ENCODE measurements at places on chromosomes 11 and 22.

DNA sequence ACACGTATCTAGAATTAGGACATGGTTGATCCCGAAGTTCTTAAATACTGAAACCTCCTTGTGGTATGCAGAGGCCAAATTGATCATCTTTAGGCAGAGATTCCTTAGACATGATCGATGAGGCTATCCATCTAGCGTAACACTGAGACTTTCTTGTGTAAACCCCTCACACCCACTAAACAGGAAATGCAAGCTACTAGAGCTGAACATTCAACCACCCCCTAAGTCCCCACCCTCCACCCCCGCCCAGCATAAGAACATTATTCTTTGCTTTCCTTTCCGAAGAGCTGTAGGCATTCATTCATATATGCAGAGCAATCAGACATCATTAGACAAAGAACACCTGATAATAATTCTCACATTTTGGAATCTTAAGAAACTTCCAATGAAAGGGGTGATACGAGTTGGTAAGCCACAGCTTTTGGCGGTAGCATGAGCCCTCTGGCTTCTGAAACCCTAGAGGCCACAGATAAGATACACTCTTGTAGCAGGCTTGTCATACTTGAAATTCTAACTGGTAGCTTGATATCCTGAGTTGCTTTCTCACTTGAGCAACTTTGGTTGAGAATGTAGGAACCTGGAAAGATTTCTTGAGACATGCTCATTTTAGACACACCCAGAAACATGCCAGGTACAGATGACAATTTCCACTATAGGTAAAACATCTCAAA lies 42.2 kb downstream of the FLI1 start:
- no peak for DNase-seq

DNA sequence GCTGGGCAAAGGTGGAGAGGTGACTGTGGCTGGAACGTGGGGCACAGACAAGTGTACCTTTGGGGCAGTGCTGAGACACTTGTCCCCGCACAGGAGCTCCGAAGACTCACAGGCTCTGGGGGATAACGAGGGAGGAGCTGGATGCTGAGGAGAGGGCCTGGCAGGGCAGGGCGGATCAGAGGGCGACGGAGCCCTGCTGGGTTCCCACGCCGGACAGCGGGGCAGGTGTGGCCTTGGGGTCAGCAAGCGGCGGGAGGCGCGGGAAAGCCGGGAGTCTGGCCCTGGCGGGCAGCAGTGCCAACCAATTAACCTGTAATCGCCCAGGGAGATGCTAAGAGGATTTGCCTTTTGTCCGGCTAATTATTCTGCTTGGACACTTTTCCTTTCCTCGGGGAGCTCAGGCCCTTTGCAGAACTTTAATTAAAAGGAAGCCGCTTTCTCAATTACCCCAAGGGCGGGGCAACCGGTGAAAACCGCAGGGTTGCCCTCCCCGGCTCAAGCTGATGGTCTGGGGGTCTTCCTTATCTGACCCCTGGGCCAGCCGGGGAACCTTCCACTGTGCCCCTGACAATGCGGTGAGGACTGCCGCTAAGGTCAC lies 71.5 kb downstream of the WNT7B start:
- no peak for DNase-seq

DNA sequence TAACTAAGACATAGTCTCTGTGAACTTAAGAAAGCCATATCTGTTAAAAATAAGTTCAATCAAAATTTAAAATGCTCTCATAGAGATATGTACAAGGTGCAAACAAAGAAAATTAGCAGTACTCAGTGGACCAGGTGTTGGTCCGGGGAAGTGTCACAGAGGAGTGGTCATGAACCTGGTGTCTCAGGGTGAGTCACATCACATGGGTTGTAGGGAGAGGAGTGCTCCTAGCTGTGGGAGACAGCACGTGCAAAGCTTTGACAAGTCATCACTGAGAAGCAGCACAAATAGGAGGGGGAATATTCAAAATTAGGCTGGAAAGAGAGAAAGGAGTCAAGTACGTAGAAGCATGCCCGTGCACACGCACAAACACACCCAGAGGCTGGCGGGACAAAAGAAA lies 438.1 kb downstream of the NTM start:
- no peak for DNase-seq

DNA sequence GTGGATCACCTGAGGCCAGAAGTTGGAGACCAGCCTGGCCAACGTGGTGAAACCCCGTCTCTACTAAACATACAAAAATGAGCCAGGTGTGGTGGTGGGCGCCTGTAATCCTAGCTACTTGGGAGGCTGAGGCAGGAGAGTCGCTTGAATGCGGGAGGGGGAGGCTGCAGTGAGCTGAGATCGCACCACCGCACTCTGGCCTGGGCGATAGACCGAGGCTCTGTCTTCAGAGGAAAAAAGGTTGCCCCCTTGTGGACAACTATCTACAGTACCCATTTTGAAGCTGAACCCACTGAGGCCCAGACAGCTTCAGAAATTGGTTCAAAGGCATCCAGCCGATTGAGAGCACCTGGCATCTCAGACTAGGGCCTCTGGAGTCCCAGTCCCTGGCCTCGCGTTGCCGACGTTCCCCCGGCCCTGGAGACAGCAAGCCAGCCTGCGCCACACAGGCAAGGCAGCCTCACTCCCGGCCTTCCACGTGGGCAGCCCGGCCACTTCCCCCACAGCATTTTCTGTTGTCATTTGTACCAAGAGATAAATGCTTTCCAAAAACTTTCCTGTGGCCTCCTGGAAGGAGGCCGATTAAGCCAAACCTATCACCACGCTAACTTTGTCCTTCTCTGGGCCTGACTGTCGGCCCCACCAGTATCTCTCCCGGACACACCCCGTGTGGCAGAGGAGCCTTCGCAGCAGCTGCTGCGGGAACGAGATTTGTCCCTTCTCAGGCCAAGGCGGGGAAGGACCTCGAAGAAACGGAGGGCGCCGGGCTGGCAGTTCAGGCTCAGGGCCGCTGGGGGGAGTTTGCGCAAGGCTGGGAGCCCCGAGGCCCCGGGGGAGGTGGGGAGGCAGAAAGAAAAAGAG lies 82.8 kb downstream of the FLI1 start:
- DNase-seq = no peak

DNA sequence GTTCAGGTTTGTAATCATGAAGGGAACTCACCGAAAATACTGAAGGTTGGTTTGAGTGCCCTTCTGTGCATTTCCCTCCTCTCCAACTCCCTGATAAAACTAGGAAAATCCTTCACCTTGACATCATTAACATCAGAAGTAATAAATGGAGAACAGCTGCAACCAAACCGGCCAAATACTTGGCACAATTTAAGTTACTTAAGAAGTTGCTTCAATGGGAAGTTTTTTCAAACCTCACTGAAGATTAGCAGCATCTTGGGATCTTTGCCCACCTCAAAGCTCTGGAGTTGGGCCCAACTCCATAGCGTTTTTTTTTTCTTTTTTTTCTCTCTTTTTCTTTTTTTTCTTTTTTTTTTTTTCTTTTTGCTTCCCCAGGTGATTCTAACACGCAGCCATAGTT lies 784.8 kb downstream of the KCNA4 start:
- DNase-seq = no peak

DNA sequence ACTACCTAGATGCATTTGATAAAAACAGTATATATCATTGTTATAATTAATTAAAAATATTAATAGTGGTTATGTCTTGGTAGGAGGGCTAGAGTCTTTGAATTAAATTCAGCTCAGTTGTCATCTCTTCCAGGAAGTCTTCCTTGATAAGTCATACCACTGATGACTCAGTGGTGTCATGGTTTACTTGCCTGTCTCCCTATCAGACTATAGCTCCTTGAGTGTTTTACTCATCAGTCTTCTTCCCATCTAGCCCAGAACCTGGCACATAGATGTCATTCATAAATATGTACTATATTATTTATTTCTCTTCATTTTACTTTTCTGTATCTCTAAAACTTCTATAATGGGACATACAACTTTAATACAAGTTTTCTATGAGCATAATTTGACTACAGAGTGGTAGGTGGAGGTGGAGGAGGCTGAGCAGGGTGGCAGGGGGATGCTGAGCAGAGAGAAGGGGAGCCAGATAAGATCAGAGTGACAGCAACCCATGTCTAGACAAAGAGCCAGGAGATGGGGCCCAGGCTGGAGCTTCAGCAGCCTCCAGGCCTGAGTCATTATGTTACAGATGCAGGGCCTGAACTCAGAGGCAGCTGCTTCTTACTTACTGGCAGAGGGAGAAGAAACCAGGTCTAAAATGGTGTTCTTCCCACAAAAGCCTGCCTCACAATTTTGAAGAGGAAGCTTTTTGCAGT lies 82.3 kb upstream of the PHOX2A start:
- no peak for DNase-seq

GRCh38 chr11:8681837-8682302 lies 595 bp downstream of the TRIM66 start:
- no peak for DNase-seq

GRCh38 chr11:105861225-105861624 lies 160.8 kb downstream of the MSANTD4 start:
- DNase-seq = no peak

- no peak for DNase-seq
Observed at GRCh38 chr11:126581871-126582648, 226.6 kb downstream of the ST3GAL4 start.

- DNase-seq = no peak
Observed at GRCh38 chr11:19163617-19164016, 38.2 kb downstream of the CSRP3 start.

DNA sequence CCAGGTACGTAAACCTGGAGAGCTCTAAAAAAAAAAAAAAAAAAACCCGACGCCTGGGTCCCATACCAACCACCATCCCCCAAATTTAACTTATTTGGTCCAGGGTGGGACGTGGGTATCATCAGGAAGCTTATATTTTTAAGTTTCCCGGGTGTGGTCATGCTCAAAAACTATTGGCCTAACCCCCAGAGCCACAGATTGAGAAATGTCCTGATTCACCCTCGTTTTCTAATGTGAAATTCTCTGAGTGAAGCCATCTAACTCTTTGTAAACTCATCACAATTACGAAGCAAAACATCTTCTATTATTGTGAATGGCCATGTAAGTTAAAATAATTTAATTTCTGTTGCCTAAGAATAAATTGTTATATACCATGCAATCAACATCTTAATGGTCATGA lies 29.6 kb downstream of the PAK1 start:
- no peak for DNase-seq

DNA sequence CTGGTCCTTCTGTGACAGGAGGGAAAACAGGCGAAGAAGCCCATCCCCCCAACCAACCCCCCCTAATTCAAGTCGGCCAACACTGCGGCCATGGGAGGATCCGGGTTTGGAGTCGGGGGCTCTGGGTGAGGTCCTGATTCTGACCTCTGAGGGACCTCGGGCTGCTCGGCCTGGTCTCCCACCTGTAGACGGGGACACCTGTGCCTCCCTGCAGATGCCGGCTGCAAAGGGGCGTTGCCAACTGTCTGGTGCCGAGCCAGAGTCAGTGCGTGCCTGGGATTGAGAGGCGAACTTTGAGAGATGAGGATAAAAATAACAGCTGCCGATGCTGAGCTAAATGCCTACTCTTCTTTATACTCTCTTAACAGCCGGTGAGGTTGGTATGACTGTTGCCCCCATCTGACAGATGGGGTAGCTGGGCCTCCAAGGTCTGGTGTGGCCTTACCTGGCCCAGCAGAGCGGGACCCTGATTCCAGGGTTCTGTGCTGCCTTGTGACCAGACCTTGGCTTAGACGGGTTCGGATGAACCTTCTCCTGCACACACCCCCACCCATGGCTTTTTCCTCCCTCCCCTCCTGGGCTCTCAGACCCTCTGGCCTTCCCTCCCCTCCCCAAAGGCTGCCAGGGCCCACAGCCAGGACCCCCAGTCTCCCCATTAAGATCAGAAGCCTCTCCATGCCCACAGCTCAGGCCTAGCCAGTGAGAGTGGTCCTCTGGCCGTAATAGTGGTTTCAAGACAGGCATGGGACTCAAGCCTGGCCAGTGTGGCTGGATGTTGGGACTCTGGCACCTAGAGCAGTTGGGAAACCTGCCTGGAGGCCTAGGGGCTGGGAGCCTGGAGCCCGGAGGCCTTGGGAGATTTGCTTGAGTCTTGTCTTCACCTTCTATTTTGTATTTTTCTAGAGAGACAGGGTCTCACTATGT lies 41.7 kb downstream of the KCNJ4 start:
- no peak for DNase-seq

DNA sequence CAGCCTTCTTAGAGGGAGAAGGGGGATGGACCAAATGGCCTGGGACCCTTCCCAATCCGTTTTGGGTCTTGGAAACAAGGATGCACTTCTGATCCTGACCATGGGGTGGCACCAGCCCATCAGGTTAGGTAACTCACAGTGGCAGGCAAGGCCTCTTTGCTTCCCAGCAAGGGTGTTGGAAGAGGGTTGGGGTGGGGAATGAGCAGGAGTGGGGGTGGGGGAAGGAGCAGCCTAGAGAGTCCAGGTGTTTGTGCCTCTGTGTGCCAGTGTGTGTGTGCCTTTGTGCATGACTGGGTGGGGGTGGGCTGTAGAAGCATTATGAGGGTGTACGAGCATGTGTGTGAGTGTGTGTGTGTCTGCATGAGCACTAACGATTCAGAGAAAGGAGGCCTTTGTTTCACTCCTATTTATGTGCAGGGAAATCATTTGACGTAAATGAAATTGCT lies 213.1 kb downstream of the INSC start:
- peak; percentile 45 for DNase-seq

DNA sequence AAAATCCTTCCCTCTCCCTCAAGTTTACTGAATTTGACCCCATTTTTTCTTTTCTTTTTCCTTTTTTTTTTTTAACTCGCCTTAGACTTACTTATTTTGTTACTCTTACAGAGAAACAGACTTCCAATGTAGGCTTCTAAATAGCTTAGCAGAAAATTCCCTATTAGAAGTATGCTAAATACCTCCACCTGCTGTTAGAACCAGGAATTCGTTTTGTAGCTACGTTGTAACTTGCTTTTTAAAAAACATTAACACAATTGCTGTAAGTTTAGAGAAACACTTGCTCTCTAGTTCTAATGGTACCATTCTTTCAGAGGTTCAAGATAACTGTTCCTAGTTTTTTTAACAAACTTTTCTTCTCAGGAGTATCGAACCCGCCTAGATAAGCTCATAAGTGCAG lies 324.2 kb downstream of the DCDC1 start:
- no peak for DNase-seq

DNA sequence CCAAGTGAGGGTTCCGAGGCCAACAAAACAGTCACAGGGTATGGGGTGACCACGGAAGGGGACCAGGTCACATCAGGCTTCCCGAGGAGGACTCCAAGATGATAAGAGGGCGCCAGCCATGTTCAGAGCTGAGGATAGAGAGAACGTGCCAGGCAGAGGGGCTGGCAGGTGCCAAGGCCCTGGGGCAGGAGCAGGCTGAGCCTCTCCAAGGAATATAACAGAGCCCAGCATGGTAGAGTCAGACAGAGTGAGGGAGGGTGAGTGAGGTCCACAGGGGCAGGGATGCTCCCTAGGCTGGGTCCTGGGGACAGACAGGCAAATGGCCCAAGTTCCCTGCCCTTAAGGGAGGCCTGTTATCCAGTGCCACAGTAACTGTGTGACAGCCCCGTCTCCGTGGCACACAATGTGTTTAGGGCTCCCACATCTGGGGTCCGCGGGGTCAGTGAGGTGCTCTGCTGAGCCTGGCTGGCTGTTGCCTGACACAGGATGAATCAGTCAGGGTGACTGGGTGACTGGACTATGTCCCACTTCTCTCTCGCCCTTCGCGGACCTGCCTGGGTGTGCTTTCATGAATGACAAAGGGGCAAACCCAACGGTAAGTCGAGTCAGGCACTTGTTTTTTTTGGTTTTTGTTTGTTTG lies 105.3 kb downstream of the MPPED1 start:
- no peak for DNase-seq

GRCh38 chr11:46315033-46315738 lies 32.1 kb upstream of the DGKZ start:
- DNase-seq = no peak
